ENCODE measurements at places on chromosomes 1 and 21.

- no peak for DNase-seq
These were observed 76.2 kb upstream of the KIAA1614 start for GRCh38 chr1:180836449-180836848.

DNA sequence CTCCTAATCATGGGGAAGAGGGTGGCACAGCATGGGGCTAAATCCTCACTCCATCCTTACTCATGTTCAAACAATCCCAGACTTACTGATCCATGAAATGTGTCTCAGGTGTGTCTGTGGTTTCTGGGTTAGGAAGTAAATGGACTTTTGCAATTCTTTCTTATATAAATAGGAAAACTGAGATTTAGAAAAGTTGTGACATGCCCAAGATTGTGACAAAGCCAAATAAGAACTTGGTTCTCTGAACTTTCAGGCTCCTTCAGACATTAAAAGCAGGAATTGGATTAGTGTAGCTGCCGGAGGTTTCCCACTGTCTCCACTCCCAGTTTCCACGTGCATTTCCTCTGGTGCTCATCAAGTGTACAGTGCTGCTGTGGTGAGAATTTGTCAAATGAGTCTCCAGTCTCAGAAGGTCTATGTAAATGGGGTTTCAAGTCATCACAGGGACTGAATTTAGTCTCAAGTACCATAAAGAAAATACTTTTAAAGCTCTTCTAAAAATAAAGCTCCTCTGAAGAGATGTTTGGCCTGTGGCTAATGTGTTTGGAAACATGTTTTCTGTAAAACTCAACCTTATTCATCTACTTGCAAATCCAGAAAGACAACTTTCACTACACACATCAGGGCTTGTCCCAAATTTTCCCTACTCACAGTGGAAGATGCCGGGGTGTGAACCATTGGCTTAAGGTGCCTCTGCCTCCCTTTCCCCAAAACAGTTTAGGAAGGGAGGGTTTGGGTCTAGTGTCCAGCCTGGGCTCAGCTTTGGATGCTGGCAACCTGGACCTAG lies 115.2 kb downstream of the NGF start:
- no peak for DNase-seq

DNA sequence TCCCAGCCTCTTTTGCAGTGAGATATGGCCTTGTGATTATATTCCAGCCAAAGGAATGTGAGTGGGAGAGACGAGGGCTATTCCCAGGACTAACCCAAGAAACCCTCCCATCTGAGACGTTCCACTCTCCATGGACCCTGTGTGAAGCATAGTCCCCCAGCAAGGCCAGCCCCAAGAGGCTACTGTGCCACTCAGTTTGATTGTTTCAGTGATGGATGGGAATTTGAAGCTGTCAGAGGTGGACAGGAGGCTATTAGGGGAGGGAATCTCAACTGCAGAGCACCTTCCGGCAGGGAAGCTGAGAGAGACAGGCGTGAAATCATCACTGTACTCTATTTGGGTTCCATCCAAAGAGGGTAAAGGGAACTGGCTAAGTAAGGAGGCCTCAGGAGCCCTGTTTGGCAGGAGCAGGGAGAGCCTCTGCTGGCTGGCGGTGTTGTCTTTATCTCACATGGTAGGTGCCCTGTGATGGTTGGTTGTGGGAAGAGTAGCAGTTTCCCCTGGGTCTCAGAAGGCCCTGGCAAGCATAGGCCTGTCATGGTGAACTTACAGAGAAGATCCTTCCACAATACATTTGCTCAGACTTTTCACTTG lies 3.4 kb upstream of the TEX35 start:
- no peak for DNase-seq

- DNase-seq = no peak
These were observed 16.8 kb upstream of the BRINP3 start for GRCh38 chr1:190494451-190494850.

DNA sequence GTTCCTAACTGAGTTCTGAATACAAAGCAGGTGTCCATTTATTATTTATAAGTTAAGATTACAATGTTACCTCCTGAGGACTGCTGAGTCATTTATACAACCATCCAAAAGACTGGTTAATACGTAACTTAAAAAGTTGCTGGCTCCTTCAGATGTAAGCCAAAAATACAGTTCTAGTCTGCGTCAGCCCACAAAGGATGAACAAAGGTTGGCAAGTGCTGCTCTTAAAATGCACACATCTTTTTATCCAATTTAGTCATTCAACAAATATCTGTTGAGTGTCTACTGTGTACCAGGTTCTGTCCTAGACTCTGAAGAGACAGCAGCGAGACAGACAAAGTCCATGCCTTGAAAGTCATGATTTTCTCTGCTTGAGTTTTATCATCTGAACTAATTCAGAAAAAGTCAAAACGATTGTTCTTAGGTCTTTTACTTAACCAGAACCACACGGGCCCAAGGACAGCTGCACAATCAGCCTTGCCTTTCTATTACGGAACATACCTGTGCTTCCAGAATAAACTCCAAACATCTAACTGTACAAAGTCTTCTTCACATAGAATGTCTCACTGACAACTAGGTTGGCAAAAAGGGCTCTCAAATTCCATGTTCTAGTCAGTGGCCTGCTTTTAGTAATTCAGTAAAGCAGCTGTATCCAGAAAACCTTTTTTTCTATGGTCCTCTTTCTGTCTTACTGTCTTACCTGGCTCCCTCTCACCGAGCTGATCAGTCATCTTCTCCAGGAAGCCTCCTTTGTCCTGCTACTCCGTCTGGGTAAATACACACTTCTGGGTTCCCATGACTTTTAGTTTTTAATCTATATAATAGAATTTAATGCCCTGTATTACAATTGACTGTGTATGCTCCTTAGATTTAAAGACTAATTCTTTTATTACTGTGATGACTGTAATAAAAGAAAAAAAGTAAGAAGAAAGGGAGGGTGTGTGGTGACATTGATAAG lies 15.5 kb upstream of the CNN3 start:
- no peak for DNase-seq

DNA sequence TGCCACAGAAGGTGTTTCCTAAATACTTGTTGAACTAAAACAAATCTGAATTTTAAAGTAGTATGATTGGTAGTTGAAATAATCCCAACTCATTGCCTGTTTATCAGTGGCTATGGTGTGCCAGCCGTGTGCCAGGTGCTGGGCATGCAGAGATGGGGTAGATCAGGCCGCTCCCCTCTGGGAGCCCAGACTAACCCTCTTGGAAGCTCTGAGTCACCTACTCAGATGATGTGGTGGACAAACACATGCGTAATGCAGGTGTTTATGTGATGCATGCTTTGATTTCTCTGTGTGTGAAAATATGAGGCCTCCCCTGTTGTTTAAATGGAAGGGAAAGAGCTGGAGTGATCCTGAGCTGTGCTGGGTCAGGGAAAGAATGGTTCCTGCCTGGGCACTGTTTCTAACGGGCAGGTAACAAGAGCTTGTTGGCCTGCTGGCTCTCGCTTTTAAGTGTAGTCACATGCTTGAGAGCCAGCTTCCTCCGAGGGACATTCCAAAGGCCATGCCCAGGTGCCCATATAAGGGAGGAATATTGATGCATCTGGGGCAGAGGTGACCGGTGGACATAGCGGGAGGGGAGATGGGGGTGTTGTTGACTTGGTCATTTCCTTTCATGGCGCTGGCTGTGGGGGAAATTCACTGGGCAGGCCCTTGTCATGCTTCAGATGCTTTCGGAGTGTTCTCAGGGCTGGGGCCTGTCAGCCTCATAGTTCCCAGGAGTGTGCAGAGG lies 10.2 kb downstream of the MFN2 start:
- DNase-seq = no peak

DNA sequence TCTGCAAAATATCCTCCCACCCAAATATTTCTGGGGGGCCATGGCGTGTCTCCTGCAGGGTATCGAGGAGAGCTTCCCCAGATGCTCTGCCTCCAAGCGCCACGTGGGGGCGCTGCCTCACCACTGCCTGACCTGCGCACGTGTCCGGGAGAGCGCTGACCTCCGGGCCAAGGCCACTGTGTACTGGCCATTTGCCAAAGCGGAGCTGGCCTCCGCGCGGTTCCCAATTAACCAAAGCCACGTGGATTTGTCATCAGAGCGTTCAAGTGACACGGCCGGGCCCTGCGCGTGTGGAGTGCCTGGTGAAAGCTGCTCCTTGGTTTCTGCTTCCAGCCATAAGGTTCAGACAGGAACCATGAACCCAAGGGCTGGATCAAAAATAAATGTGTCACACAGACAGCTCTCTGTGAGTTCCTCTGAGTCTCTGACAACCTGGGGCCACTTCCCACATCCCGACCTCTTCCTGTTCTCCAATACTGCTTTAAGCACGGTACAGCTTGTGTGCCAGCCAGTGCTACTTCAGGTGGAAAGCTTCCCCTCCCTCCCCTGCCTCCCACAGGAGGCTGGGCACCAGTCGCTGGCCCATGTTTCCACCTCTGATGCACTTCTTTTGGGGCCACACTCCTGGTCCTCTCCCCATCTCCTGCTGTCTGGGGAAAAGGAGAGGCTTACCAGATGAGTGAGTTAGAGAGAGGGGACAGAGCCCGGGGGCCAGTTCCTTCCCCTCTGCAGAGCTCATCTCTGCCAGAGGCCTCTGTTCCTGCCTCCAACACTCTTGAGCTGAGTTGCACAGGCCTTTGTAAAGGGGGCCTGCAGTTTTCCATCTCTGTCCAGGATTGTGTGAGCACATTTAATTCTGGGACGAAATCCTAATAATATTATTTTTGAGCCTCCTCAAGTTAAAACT lies 26.1 kb downstream of the ZP4 start:
- DNase-seq = no peak

- peak; percentile 8 for DNase-seq
These were observed 514 bp downstream of the S1PR1 start for GRCh38 chr1:101237229-101237837.

DNA sequence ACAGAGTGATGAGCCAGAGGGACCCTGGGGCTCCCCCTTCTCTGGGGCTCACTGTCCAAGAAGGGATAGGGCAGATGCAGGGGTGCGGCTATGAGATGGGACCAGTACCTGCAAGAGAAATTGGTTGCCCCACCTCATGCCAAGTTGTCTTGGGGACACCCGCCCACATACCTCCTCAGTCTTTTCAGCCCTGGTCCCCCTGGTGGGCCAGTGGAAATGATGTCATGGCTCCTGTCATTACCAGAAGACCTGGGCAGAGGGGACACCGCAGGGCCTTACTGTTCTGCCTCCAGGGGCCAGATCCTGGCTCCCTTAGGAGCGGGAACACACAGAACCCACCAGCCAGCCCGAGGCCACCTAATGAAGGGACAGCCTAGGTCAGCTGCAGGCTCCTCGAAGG lies 63.2 kb downstream of the CDK18 start:
- DNase-seq = no peak

GRCh38 chr1:46401154-46401913 lies 7.2 kb downstream of the FAAH start:
- no peak for DNase-seq

DNA sequence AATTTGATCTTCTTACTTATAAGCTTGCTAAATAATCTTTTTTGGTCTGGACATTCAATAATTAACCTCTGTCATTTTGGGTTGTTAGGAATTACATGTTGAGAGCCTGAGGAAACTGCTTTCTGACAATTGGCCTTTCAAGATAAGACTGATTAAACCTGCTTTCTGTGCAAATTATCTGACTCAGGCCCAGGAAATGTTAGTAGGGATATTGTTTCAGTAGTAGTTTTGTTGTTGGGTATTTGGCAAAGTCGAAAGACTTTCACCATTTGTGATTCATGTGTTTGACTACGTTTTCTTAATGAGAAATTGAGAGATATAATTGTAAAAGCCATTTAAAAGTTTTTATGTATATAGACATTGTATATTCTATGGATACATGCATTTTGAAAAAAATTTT lies 81.1 kb upstream of the GPR88 start:
- no peak for DNase-seq

DNA sequence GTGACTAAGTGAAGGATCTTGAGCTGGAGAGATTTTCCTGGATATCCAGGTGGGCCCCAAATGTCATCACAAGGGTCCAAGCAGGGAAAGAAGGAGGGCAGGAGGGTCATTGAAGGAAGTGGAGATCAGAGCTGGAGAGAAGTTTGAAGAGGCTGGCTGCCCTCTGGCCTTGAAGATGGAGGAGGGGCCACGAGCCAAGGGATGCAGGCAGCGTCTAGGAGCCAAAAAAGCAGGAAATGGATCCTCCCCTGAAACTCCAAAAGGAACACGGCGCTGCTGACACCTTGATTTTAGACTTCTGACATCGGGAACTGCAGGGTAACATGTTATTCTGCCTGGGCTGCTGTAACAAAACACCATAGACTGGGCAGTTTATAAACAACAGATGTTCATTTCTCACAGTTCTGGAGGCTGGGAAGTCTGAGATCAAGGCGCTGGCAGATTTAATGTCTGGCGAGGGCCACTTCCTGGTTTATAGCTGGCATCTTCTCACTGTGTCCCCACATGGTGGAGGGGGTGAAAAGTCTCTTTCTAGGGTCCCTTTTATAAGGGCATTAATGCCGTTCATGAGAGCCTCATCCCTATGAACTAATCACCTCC lies 28.8 kb upstream of the ZBTB21 start:
- no peak for DNase-seq

DNA sequence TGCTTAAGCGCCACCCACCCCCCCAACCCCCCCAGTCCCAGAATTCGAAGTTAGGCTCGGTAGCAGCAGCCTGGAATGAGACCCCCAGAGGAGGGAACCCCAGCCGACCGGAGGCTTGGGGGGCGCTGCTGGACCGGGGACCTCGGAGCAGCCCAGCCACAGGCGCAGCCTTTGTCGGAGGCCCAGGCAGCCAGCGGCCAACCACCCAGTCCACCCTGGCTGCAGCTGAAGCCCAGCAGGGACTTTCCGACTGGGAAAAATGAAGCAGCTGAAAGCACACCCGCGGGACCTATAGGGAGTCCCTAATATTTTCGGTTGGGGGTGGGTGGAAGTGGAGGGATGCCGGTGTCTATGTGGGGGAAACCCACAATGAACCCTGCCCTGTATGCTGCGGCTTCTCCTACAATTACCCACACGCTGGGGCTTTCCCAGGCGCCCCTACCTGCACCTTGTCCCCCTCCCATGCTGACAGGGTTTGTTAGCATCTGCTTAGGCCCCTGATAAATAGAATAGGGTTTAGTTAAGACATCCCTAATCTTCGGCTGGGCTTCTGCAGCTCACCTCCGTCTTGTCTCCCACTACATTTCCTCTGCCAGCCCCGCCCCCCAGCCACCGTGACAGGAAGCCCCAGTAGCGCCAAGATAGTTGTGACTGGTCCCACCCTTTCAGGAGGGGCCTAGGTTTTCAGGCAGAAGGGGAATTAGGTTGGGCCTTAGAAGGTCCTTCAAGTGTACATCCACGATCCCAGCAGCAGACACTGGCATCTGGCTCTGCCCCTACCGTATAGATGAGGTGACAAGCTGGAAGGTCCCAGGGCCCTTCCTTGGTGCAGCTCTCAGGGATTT lies 838 bp downstream of the CCDC28B start:
- DNase-seq = peak; percentile 38

GRCh38 chr1:87744056-87744455 lies 415.4 kb downstream of the LMO4 start:
- no peak for DNase-seq

- DNase-seq = no peak
These were observed 14.8 kb downstream of the IBA57 start for GRCh38 chr1:228180271-228180958.
